Brain microvascular endothelial cell (primary cell): ENCODE measurements at places on chromosomes 16 and 17.

DNA sequence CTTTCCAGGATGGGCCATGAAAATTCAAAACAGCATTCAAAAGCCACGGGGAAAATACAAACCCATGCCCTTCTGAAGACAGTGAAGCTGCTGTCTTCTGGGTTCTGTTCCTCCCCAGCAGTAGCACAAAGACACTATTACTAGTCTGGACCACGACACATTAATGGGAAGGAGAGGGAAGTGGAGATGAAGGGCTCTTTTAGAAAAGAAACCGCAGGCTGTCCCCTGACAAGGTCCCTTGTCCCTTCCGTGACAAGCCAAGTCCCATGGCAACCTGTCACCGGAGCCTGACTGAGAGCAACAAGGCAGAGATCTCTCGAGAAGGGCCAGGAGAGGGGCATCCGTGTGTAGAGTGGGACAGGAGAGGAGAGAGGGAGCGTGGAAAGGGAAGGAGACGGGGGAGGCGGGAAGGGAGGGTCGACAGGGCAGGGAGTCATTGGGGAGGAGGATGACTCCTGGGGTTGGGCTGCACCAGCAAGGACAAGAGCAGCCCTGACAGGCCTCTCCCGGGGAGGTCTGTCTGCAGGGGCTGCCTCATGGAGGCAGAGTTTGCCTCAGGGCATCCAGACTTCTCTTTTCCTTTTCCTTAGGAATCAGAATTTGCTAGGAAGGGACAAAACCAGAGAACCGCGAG, 436.2 kb downstream of the SLC39A11 start:
- DNase-seq: no peak

GRCh38 chr16:71848622-71849021, 2.8 kb downstream of the ATXN1L start:
- no peak for DNase-seq

DNA sequence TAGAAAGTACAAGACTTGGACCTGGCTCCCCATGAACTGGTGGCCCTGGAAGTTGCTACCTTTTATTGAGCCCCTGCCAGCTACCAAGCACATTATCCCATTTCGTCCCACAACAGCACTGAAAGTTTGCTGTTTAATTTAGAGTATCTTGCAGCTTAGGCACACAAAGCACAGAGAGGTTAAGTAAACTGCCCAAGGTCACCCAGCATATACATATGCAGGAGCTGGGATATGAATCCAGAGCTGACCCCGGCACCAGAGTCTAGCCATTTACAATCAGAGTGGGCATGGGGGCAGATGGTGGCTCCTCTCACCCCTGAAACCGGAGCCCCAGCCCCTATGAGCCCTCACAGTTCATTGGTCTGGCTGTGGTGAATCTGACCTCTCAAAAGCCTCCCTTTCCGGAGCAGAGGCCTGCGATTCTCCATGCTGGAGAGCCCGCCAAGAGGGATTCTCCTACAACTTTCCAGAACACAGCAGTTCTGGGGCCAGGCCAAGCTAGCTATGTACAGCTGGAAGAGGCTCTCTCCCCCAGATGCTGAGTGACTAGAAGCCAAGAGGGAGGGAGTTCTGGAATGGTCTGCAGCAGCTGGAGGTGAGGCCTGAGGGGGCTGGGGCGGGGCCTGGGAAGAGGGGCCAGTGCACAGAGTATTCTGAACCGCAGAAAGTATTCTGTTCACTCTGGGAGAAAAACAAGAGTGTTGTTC, 58.3 kb downstream of the SREBF1 start:
- DNase-seq: no peak

GRCh38 chr16:57736419-57737351, 1.1 kb downstream of the KATNB1 start:
- DNase-seq: peak; percentile 75

DNA sequence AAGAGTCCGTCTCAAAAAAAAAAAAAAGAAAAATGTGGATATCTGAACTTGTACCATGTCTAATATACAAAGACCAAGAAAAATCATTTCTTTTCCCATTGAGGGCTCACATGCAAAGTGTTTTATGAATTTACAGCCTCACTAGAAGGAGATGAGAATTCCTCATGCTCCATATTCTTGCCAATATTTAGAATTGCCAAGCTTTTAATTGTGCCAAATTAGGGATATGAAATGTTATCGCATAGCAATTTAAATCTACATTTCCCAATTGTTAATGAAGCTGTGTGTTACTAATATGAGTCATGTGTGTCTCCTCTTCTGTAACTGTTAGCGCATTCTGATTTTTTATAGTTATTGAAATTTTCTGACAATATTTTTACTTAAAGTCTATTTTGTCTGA, 63.0 kb upstream of the CRYM start:
- DNase-seq: no peak

- DNase-seq: no peak
Observed at GRCh38 chr17:78184351-78184750, 2.5 kb downstream of the TK1 start.
